ENCODE measurements at places on chromosomes 7 and 10.
A peak's percentile ranks its signal among the peaks of the same experiment; 100 is the strongest.

DNA sequence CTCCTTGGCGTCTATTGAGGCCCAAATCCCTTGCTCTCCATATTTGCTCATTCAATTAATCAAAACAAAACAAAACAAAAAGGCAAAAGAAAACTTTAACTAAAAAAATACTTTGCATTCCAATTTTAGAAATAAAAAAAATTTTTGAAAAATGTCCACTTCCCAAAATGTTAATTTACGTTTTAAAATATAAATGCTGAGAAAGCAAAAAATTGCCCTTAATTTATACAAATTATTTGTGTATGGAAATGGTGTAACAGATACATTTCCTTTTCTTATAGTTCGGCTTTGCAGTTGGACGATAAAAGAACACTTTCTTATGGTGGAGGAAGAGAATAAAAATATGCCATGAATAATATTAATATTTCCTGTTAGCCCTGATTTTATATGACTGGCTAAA lies 652.8 kb upstream of the PFKP start:
- DNase-seq: no peak

DNA sequence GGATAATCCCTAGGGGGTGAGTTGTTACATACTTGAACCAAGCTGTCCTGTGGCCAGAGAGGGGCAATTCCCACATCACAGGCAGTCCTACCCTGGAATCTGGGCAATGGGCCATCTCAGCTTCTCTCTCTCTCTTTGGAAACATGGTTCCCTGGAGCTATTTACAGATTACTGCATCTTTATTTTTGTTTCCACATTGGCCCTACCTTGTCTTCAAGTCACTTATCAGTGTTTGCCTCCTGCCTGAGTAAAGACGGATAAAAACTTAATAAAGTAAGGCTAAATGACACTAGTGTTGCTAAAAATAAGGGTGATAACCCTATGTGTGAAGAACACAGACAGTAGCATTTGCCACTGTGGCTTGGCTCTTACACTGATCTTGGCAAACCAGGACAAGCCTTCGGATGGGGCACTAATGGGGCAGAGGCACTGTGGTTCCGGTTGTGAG lies 228.2 kb downstream of the GFRA1 start:
- DNase-seq: no peak

DNA sequence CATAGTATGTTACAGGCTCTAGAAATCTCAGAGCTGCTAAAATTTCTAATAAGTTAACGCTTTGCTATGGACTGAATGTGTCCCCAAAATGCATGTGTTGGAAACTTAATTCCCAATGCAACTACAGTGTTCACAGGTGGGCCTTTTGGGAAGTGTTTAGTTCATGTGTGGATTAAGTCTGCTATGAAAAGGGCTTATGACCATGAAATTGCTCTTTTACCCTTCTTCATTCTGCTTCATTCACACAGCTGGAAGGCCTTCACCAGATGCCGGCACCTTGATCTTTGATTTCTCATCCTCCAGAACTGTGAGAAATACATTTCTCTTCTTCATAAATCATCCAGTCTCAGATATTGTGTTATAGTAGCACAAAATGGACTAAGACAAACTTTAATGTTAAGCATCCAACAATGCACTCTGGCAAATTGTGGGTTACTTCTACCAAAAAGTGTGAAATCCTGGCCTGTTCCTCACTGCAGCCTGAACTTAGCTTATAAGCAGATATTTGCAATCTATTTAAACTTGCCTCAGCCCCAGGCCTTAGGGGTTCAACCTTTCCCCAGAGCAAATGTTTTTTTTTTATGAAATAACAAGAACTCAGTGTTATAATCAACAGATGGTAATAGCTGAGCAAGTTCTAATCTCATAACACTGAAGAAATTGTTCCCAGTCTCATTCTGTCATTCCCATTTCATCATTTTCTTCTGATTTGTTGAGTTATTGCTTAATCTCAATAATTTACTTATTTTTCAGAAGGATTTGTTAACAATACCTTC lies 523.6 kb downstream of the KIF20B start:
- DNase-seq: no peak

DNA sequence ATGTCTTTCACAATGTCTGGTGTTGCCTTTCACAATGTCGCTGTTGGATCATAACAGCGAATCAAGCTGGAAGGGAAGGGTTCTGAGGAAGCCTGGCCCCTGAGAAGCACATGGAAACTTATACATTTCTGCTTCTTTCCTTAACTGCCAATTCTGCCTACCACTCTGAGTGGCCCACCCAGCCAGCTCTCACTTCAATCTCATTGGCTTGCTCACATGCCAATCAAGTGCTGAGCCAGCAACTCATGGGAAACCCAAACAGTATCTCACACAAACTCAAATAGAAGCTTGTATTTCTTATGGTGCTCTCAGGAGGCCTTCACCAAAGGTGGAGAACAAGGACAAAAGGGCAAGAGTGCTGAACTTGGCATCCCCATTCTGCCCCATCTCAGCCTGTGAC lies 117.4 kb upstream of the GPR26 start:
- no peak for DNase-seq

DNA sequence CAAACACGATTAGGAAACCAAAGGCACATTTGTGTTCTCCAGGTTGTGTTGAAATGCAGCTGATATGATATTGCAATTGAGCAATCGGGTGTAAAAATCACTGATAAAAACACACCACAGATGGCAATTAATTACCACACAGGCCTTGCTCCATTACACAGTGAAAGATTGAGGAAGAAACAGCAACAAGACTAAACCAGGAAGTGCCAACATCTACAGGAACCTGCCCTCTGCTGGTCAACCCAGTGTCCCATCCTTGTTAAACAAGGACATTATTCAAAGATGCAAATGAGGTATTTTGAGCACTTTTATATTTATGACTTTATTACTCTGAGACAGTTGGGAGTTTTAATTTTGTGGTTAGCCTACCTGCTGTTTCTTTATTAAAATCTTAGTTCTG lies 765.6 kb upstream of the GHITM start:
- DNase-seq: no peak

GRCh38 chr10:113458944-113459343 lies 93.9 kb upstream of the HABP2 start:
- DNase-seq: no peak

DNA sequence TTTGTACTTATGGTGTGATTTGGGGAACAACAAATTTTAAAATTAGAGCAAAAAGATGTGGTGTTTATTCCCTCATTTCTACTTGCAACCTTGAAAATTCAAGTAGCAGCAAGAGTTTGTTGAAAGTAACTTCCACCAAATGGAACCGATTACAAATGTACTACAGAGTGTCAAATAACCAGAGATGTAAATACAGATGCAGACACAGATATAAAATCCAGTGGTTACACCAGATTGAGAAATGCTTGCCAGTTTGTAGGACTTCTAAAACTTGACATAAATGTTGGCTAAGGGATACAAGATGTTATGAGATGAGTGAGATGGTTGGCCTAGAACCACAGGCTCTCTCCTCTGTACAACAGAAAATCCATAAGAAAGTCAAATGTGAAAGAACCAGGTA lies 162.1 kb downstream of the DIP2C start:
- DNase-seq: no peak

- no peak for DNase-seq
Observed at GRCh38 chr10:78450807-78451485, 417.3 kb downstream of the RPS24 start.

GRCh38 chr7:44221231-44221791 lies 20.5 kb downstream of the YKT6 start:
- no peak for DNase-seq

GRCh38 chr10:94785211-94785610 lies 22.7 kb downstream of the CYP2C19 start:
- no peak for DNase-seq

- DNase-seq: peak; percentile 95
Observed at GRCh38 chr10:25016376-25017153, at the start of gene THNSL1. TSS of gene THNSL1 (plus strand) at chr10:25016612. CDS start at chr10:25023224, 6,612 bp downstream.

- DNase-seq: no peak
Observed at GRCh38 chr7:25953859-25954258, 198.1 kb upstream of the NFE2L3 start.

- DNase-seq: no peak
Observed at GRCh38 chr10:124325998-124326636, 92.6 kb downstream of the OAT start.

- no peak for DNase-seq
Observed at GRCh38 chr7:8515640-8516185, 82.3 kb downstream of the NXPH1 start.

GRCh38 chr7:83150310-83150709 lies 12.4 kb downstream of the PCLO start:
- DNase-seq: no peak

- DNase-seq: no peak
Observed at GRCh38 chr7:85682833-85683620, 496.2 kb upstream of the SEMA3D start.

- no peak for DNase-seq
Observed at GRCh38 chr10:34590793-34591192, 224.3 kb downstream of the PARD3 start.

GRCh38 chr10:69172241-69172982 lies 7.6 kb upstream of the SUPV3L1 start:
- no peak for DNase-seq

- DNase-seq: no peak
Observed at GRCh38 chr7:12158334-12159060, 52.6 kb upstream of the TMEM106B start.

DNA sequence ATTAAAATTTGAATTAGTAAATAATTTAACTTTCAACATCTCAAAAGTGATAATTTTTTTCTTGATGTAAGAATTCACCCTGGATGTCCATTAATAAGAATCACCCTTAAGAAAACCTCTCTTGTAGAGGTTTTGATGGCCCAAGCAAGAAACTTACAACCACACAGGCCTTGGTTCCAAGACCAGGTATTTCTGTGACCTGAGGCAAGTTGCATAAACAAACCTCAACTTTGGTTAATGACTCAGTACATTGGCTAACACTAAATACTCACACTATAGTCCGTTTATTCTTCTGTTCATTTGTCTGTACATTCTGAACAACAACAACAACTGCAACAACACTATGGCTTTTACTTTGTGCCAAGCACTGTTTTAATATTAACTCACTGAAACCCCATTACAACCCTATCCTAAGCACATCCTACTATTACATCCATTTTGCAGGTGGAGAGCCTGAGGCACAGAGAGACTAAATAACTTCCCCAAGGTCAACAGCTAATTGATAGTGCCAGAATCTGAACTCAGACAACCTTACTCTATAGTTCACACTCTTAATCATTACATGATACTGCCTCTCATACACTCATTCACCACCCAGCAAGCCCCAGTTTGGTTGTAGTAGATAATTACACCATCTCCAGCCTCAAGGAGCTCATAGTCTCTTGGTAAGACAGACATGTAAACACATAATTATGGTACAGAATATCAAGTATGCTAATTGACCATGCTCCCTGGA lies 6.6 kb downstream of the ANK3 start:
- no peak for DNase-seq

- DNase-seq: no peak
Observed at GRCh38 chr10:57035310-57035709, 674.3 kb upstream of the ZWINT start.

DNA sequence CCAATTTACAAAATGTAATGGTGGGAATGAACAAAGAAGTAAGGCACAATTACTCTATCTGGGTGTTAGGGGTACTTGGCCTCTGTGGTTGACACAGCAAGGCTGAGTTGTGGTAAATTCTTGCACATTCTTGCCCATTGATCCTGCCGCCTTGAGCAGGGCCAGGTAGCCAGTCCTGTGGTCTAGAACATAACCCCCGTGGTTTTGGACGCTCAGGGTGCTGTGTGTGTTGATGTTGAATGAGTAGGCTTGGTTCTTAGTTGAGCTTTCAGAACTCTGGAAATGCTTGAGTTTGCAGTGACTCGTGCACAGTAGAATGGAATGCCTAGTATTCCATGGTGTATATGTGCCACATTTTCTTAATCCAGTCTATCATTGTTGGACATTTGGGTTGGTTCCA lies 42.3 kb upstream of the CDHR3 start:
- DNase-seq: no peak

DNA sequence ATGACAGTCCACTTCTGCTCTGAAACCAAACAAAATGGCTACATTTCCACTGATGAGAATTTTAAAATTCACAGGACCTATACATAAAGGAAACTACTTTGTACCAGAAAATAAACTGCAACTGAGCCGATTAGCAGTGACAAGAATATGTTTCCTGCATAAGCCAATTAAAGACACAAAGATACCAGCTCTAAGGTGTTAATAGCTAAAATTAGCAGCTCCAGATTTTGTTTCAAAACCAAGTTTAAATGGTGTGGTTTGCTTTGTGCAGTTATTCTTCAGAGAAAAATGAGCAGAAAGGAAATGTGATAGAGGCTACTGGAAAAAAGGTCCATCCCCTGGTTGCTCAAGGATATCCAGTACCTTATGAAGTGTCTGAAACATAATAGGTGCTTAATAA lies 123.2 kb downstream of the ANK3 start:
- DNase-seq: no peak

DNA sequence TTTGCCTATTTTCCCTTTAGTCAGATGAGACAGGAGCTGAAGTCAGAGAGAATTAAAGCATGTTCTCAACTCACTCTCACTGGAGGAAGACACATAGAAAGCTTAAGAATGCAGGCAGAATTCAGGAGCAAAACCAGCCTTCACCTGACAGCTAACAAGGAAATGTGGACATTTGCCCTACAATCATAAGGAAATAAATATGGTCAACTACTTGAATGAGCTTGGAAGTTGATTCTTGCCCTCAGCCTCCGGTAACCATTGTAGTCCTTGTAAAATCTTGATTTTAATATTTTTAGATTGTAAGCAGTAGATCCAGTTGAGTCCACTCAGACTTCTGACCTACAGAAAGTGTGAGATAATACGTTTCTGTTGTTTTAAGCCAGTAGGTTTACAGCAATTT lies 752.5 kb upstream of the ZWINT start:
- no peak for DNase-seq

- no peak for DNase-seq
Observed at GRCh38 chr10:95399183-95399582, 108.4 kb upstream of the PDLIM1 start.

- no peak for DNase-seq
Observed at GRCh38 chr10:59877191-59877671, 29.1 kb downstream of the CCDC6 start.

DNA sequence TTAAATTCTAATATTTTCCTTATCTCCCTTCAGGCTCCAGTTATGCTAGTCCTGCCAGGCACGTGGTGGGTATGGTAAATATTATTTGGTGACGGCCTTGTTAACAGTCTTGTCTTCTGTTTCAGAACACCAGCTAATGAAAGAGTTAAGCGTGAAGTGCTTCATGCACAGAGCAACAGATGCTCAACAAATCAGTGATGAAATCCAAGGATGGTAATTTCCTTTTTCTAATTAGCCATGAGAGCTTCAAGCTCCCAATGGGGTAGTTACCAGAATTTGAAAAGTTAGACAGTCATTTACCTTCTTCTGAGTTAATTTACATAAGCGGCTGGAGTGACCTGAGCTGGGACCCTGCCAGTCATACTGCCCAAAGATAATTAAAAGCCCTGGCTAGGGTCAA lies 1.9 kb upstream of the OTUD1 start:
- no peak for DNase-seq

DNA sequence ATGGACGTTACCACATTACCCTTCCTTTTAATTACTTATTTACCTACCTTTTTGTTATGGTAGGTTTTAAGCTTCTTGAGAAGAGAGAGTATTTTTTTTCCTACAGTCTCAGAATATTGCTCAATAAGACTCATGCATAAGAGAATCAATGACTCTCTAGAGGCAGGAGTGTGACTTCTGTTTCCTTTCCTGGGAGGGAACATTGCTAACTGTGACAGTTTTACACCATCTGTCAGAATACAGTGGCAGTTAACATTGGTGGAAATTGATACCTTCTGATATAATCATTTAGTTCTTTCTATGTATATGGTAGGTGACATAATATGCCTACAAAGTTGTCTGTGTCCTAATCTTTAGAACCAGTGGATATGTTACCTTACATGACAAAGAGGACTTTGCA lies 348.7 kb upstream of the POT1 start:
- DNase-seq: no peak

All from stimulated activated CD8-positive, alpha-beta memory T cell treated with anti-CD3 and anti-CD28 coated beads, Interleukin-12 subunit alpha, Interleukin-12 subunit beta, amount 100 ng/mL, for 4 hours (primary cell).